ENCODE measurements at places on chromosomes 7 and 10.
A peak's percentile ranks its signal among the peaks of the same experiment; 100 is the strongest.

DNA sequence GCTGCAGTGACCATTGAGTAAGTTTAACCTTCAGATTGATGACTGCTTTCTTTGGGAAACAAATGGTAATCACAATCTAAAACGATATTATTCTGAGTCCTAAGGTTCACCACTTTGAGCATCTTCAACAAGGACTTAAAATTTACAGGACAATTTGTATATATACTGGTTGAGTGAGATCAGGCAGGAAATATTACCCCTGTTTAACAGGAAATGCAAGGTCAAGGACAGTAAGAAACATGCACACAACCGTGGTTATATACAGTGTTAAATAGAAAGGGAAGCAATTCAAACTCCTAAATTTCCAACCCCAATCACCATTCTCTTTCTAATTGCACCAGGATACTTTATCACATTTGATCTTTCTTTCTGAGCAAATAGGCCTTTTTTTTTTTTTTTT is 96.1 kb downstream of the ZNF277 start:
- DNase-seq = no peak

DNA sequence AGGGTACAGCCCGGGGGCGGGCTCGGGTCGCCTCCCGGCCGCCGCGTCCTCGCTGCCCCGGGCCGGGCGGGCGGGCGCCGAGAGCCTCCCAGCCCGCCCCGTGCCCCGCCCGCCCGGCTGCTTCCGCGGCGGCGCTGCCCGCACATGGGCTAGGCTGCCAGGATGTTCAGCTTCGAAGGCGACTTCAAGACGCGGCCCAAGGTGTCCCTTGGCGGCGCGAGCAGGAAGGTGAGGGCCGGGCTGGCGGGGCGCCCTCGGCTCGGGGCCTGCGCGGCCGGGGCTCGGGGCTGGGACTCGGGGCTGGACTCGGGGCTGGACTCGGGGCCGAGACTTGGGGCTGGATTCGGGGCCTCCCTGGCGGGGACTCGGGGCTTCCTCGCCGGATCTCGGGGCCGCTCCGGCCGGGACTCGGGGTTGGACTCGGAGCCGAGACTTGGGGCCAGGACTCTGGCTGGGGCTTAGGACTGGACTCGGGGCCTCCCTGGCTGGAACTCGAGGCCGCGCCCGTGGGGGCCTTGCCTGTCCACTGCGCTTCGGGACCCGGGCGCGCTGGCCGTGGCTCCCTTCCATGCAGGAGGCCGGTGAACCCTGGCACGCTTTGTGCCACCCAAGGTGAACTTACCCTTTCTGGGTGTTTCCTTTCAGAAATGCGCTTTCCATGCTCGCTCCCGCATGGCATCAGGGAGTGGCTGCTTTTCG is 534 bp downstream of the UBE3C start:
- peak; percentile 55 for DNase-seq

- DNase-seq = no peak
Observed at GRCh38 chr7:18179093-18179492, 151.4 kb upstream of the PRPS1L1 start.

DNA sequence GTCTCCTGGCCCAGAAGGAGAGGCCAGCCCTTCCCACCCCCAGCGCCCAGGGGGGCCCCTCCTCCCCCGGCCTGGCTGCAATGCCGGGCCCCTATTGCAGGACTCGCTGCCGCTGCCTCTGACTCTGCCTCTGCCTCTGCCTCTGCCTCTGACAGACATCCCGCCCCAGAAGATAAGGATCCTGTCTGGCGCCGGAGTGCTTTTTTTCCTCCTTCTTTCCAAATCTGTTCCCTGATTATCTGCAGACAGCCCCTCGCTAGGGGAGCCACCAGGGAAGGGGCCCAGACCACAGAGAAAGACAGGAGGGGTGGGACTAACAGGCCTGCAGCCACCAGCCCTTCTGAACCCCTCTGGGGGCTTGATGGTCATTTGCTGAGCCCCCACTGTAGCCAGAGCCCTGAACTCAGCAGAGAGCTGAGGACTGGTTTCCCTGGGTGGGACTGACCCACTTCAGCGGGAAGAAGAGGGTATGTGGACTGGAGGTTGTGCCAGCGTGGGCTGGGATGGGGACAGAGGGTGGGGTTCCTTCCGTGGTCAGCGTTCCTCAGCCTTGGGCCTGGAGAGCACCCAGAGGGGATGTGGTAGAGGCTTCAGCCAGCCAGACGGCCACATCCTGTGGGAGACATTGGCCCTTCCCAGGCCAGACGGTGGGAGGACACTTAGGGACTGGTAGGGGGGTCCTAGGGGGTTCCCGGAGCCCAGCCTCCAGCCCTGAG is 22.8 kb downstream of the UNC5B start:
- no peak for DNase-seq

DNA sequence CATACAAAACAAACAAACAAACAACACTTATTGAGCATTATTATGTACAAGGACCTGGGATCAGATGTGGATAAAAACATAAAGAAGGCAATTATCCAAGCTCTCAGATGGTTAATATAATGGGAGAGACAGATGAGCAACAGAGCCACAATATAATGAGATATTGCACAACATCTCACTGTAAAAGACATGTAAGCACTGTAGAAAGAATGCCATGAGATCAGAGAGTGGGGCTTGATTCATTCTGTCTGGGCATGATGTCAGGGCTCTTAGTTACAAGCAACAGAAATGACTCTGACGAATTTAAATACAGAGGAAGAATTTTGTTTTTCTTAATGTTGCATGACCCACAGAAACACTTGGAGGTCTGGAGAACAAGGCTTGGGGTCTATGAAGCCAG is 164.7 kb upstream of the PLXDC2 start:
- no peak for DNase-seq

- peak; percentile 93 for DNase-seq
Observed at GRCh38 chr10:119686465-119687191, 35.4 kb downstream of the BAG3 start.

- no peak for DNase-seq
Observed at GRCh38 chr10:88551246-88551645, 31.9 kb downstream of the RNLS start.

GRCh38 chr7:1227814-1228544 is 4.7 kb upstream of the UNCX start:
- no peak for DNase-seq
